ENCODE measurements at places on chromosomes 12 and 14. TPM values are rescaled to one million over a fixed set of nuclear protein-coding genes. Genes with fewer than 3 reads are reported as not detected.

Gene KRT80
- total RNA-seq, result not detected

Gene WSCD2
- total RNA-seq, result 0.92 TPM

- no peaks in the 10 kb centered on the region for H3K36me3 ChIP-seq
- no peaks in the 10 kb centered on the region for H3K4me1 ChIP-seq
- H3K4me3 ChIP-seq, result peak overlapping the region; percentile 83
- no peak overlapping the region for H3K27ac ChIP-seq
Measured at GRCh38 chr14:32940066-32940651, 1.5 kb downstream of the NPAS3 start.

Gene CLEC2A
- not detected for total RNA-seq

DNA sequence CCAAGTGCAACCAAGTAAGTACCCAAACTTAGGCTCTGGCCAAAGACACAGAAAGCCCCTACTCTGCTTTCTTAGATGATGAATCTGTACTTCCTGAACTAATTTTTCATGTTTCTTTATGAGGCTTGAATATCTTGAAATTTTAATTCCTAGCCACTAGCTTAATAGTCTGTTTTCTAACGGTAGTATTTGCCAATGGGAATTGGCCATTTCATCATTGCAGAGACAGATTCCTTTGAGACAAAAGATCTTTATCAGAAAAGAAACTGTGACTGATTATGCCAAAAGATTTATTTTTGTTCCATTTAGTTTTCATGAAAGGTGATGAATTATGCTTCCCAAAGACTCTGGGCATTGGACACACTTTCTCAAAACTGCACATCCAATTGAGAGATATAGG, 48.7 kb downstream of the DAD1 start:
- no peaks in the 10 kb centered on the region for H3K4me1 ChIP-seq
- no peaks in the 10 kb centered on the region for H3K36me3 ChIP-seq
- H3K27me3 ChIP-seq, result no peaks in the 10 kb centered on the region

Gene SLC6A13
- total RNA-seq, result not detected

Gene CCDC88C
- total RNA-seq, result 52.4 TPM

DNA sequence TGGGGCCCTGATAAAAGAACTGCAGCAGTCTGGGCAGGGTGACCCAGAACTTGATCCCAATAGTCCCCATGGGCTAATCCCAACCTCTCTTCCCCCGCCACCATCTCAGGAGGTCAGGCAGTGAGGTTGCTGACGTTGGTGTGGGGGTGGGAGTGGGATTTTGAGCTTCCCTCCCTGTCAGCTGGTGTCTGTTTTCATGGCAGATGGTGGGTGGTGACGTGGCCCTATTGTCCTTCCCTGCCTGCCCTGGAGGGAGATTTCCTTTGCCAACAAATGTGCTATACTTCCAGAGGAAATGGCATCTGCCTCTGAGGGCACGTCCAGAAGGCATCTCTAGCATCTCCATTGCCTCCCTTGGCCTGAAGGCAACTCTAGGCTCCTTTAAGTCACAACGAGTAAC, 37.7 kb downstream of the NEUROD4 start:
- no peaks in the 10 kb centered on the region for H3K36me3 ChIP-seq
- DNase-seq, result no peak
- H3K4me1 ChIP-seq, result peaks cover 7% of the 10 kb centered on the region
- no peak overlapping the region for H3K4me3 ChIP-seq
- no peaks in the 10 kb centered on the region for H3K27me3 ChIP-seq
- H3K27ac ChIP-seq, result no peak overlapping the region

DNA sequence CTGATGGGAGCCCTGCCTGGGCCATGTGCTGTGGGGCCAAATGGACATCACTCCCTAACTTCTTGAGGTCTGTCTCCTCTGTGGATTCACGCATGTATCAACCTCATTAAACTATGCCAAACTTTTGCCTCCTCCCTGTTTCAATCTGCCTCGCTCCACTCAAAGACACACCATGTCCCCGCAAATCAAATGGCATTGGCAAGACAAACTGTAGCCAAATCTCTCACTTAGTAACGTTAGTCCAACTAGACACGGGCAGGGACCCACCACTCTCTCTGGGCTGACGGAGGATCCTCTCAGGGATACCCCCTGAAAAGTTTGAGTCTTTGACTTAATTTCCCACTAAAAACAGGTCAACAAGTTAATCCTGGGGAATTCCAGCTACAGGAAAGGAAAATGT, 8.0 kb downstream of the ZBTB39 start:
- no peak for DNase-seq
- peaks cover 54% of the 10 kb centered on the region for H3K36me3 ChIP-seq
- H3K4me3 ChIP-seq, result no peak overlapping the region
- H3K27ac ChIP-seq, result no peak overlapping the region

Gene SERPINA3
- not detected for total RNA-seq

- H3K4me3 ChIP-seq, result no peak overlapping the region
- H3K27ac ChIP-seq, result no peak overlapping the region
- peaks cover 4% of the 10 kb centered on the region for H3K4me1 ChIP-seq
- no peak for DNase-seq
- H3K36me3 ChIP-seq, result no peaks in the 10 kb centered on the region
- H3K27me3 ChIP-seq, result no peaks in the 10 kb centered on the region
Measured at GRCh38 chr12:113260127-113260526, 38.9 kb downstream of the TPCN1 start.
